Activated CD4-positive, alpha-beta memory T cell treated with anti-CD3 and anti-CD28 coated beads, Interleukin-2, amount 10 ng/mL, durations not matched to agents 7 days and 5 days (primary cell): ENCODE measurements at places on chromosomes 6 and 20. TPM values are rescaled to one million over a fixed set of nuclear protein-coding genes. Genes with fewer than 3 reads are reported as not detected.

GRCh38 chr6:110514818-110515217 lies 38.4 kb upstream of the SLC22A16 start:
- DNase-seq = no peak

DNA sequence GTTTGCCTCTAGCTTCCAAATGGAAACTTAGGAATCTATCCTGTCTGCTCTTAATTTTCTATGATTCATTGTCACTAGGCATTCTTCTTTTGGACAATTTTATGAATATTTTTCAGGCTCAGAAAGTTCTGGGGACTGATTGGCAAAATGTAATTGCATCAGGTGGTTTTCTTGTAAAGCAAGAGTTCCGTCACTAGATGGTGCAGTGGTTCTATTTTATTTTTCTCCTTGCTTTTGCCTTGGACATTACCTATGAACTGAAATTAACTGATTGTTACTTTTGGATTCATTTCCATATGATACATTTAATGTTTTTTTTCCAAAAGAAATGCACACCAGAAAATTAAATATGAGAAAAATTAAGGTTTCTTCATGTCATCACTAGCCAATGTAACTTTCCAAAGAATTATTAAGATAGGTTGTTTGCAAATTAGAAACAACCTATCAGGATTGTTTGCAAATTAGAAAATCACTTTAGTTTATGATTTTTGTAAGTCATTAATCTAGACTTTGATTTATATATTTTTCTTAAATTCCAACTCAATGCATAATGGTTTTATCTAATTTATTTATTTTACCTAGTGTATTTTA lies 48.0 kb downstream of the TMEM170B start:
- no peak for DNase-seq

DNA sequence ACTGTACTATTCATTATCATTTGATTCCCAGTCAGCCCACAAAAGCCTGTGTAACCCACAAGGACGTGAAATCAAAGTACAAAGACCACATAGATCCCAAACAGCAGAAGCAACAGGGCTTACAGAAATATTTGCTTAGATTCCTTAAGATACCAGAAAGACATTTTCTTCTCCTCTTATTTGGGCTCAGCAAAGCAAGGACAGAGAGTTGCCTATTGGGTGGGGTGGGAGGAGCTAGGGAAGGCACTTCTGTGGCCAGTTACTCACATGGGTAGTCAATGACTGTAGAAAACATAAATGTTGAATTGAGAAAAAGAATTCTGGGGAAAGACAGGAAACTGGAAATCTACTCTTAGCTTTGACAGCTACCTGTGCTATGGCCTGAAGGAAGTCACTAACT lies 19.8 kb downstream of the PDE7B start:
- DNase-seq = no peak

DNA sequence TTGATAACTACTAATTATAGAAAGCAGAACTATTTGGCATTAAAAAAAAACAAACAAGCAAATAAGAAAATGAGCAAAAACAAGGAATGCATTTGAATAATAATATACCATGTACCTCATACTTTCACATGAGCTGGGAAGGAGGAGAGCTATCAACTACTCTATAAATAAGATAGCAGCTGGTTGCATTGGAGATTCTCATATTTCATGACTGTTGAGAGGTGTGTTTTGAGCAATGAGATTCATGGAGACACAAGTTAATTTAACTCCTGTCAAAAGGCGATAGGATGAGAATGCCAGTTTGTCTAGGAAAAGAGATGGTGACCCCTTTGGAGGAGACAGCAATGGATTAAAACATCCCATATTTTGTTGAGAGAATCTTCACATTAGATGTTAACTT lies 348.8 kb upstream of the SPTLC3 start:
- DNase-seq = no peak

GRCh38 chr6:119742188-119742803 lies 392.7 kb upstream of the MAN1A1 start:
- peak; percentile 60 for DNase-seq

Gene AIF1
- 11.3 TPM for total RNA-seq
